Activated CD4-positive, alpha-beta T cell treated with anti-CD3 and anti-CD28 coated beads, Interleukin-2, Interleukin-6, amounts not matched to agents 100 ng/mL and 50 ng/mL, durations not matched to agents 16 hours and 8 hours (primary cell): ENCODE measurements at places on chromosomes 7 and 10.

DNA sequence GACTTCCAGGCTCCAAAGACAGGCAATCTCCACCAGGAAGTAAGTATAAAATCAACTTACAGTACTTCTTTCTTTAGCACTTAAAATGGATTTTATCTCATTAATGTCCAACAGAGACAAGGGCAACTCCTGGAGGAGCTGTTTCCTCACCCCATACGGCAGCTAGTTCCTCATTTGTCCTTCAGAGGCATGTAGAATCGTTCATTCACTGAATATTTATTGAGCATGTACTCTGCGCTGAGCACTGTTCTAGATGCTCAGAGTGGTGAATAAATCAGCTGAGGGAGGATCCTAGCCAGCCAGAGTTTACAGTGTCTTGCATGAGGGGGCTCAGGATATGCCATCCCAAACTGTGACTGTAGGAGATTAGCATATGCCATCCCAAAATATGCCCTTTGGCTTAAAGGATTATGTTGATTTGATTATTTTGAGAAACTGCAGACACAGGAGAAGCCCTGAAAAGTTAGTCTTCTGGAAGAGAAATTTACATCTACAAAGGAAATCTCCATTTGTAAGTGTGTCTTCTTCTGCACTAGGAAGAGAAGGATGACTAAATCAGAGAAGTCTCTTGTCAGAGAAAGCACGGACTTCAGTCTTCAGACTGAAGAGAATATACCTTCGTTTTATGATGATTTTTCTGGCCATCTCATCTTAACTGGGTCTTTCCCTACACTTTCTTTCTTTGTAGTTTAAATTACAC, 66.9 kb downstream of the BAMBI start:
- no peak for DNase-seq

DNA sequence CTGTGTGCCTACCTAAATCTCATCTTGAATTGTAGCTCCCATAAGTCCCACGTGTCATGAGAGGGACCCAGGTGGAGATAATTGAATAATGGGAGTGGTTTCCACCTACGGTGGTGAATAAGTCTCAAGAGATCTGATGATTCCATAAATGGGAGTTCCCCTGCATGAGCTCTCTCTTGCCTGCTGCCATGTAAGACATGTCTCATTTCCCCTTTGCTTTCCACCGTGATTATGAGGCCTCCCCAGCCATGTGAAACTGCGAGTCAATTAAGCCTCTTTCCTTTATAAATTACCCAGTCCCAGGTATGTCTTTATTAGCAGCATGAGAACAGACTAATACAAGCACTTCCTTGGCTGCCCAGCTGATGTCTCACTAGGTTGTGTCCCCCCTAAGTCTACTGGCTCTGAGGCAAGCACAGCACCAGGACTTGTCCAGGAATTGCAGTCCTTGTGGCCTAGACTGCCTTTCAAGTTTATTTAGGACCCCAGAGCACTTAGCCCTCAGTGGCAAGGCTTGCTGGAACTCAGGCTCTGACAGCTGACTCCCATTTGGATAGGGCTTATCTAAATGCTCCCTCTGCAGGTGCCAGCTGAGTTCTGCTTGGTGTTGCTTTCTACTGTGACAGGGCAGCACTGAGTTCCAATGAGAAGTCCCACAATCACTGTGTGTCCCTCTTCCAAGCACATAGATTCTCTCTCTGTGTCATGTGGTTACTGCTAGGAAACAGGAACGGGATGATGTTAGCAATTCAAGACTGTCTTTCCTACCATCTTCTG, 59.0 kb upstream of the TAS2R16 start:
- DNase-seq: no peak

GRCh38 chr10:5537684-5538083, 12.9 kb downstream of the CALML3 start:
- DNase-seq: no peak

DNA sequence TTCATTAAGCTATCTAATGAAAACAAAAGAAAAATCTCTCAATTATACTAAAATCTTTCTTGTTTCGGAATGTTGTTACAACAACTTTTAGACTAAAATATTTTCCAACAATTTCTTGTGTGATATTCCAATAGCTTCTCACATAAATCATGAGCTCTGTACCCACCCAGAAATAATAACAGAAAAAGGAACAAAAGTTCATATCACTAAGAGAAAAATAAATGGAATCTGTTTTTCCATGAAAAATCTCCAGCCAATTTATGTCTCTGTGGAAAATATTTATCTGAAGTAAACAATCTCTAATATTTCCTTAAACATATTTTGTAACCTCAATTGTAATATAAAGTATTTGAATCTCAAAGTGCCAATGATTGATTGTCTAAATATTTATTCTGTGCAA, 628.6 kb upstream of the ANKRD30A start:
- no peak for DNase-seq

DNA sequence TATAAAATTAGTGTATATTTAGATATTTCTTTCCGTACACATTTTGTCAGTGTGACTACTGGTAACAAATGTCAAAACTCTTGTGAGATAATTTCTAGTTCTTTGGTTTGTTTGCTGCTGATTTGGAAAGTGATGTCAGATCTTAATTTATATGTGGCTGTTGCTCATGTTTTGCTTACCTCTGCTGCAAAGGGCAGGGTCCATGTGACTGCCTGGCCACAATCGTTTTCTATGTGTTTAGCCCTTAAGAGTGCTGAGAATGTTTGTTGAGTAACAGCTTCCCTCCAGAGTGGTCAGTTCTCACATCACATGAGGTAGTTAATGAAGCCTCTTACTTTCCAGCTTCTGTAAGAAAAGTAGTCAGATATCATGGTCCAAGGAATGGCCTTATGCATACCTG, 4.2 kb downstream of the NRBF2 start:
- DNase-seq: no peak

DNA sequence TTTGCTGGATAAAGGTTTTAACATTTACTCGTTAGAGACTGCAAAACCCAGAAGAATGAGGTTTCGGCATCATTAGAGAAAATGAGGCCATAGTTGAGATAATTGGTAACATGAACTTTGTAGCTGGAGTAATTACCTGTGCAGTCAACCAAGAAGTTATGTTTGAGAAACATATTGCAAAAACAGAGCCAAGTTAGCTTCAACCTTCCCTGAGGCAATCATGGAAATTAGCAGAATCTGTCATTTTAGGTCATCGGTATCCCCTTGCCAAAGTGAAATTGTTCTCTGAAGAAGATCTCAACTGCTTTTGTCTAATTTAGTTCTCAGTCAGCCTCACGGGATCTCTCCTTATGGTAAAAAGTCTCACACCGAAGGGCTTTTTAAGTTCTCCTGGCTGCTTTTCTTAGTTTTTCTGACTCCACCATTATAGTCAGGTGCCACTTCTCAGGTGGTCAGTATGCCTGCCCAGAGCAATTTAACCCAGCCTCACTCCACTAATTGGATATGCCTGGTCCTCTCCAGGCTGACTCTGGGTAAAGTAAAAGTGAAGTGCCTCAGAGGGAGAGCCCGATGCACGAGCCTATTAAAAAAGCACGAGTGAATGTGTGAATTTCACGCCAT, 52.5 kb downstream of the NRCAM start:
- DNase-seq: no peak

DNA sequence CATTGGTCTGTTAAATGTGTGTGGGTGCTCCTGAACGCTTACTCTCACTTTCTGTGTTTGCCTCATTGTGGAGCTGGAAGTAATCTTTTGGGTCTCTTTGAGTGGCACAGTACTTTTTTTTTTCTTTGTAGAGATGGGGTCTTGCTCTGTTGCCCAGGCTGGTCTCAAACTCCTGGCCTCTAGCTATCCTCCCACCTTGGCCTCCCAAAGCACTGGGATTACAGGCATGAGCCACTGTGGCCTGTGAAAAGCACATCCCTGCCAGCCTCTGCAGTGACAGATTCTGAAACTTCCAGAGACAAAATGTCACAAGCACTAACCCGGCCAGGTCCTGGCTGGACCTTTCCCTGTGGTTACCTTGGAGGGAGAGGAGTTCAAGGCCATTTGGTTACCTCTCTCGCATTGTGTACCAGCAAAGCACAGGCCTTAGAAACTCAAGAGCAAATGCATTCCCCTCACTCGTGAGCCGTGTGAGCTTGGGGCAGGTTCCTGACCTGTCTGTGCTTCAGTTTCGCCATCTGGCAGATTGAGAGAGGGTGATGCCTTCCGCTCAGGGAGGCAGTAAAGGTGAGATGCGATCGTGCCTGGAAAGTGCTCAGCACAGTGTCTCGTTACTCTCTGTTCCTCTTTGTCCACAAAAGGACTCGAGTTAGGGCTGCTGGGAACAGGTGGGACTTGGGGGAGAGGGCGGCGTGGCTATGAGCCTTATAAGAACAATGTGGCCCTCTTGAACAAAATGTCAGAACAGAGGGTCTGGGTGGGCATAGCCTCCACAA, 72.6 kb upstream of the SEPHS1 start:
- no peak for DNase-seq

- no peak for DNase-seq
Measured at GRCh38 chr7:6306471-6306870, 34.0 kb upstream of the CYTH3 start.
